ENCODE measurements at places on chromosomes 16 and 17. TPM values are rescaled to one million over a fixed set of nuclear protein-coding genes. Genes with fewer than 3 reads are reported as not detected.

DNA sequence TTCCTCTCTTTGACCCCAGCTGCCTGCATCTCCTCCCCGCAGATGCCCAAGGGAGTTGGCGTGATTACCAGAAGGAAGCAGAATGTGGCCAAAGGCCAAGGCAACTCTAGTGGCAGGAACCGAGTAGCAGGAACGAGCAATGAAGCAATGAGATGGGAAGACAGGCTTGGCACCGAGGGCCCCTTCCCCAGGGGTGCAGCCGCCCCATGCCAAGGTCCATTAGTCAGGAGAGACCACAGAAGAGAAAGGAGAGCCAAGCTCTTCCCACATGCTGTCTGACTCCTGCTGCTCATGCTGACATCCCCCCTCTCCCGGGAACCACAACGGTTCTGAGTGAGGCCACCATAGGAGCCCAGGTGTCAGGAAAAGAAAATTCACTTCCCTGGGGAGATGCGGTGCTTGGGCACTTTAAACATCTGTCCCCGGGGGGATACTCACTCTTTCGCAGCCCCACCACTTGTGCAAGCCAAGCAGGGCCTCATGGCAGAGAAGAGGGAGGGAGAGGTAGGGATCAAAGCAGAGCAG is 67.4 kb downstream of the MYO18A start:
- no peak for DNase-seq

DNA sequence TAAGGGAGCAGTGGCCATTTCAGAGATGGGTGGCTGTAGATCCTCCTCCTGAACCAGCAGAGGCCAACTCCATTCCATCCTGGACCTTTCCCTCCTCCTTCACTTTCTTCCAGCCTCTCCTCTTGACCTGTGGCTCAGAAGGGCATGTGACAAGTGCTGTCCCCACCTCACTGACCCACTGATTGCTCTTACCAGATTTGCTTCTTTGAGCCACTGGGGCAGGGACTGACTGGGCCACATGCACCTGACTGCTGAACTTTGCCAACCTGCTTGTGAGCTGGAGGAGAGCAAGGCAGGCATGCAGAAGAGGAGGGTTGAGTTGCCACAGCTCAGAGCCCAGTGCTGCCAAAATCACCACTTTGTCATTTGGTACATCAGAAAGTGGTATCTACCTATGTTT is 68.3 kb downstream of the MSI2 start:
- no peak for DNase-seq

Gene MEOX1
- not detected for polyA plus RNA-seq

DNA sequence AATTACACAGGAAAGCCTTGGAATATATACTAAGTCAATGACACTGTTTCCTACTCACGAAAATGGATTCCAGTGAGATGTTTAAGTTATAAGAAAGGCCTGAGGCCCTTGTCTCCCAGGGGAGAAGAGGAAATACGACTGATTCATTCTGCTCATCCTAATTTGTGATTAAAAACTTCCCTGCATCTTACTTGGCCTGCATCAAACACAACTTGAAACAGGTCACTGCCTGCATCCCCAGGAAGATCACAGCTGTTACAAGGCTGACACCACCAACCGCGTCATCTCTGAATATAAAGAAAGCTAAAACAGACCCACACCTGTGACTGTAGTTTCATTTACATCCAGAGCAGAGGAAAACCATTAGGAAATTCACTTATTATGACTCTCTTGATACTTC is 121.9 kb downstream of the DNAH3 start:
- no peak for DNase-seq

- DNase-seq: no peak
These were observed 524.4 kb upstream of the ZFHX3 start for GRCh38 chr16:73572135-73572828.
